ENCODE measurements at places on chromosomes 16 and 17. TPM values are rescaled to one million over a fixed set of nuclear protein-coding genes. Genes with fewer than 3 reads are reported as not detected.

DNA sequence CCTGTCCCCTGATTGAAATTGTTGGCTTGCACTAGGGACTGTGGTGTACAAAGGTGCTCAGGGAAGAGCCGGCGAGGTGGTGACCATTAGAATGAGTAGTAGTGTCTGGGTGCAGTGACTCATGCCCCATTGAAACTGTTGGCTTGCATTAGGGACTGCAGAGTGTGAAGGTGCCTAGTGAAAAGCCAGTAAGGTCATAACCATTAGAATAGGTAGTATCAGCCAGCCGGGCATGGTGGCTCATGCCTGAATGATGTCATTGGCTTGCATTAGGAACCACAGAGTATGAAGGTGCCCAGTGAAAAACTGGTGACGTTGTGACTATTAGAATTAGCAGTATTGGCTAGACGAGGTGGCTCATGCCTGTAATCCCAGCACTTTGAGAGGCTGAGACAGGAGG is 78.9 kb downstream of the ABCC6 start:
- peak; percentile 19 for DNase-seq

The TMEM100 gene
- not detected for total RNA-seq

GRCh38 chr17:28698253-28698941 is 13.3 kb downstream of the PROCA1 start:
- DNase-seq: no peak

The ST6GALNAC2 gene
- total RNA-seq: 0.40 TPM

DNA sequence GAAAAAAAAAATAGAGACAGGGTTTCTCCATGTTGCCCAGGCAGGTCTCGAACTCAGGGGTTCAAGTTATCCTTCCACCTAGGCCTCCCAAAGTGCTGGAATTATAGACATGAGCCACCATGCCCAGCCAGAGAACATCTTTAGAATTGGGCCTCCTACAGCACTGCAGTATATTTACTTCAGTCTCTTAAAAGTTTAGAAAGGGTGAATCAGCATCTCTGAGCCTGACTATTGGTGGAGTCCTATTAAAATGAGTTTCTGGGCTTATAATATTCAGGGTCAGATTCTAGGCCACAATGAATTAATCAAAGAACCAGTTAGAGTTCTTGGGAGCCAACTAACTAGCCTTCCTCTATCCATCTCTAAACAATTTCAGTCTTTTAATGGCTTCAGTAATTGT is 22.8 kb downstream of the TADA2A start:
- DNase-seq: peak; percentile 9

The SALL1 gene
- 9.8 TPM for total RNA-seq

The OR1A1 gene
- not detected for total RNA-seq

DNA sequence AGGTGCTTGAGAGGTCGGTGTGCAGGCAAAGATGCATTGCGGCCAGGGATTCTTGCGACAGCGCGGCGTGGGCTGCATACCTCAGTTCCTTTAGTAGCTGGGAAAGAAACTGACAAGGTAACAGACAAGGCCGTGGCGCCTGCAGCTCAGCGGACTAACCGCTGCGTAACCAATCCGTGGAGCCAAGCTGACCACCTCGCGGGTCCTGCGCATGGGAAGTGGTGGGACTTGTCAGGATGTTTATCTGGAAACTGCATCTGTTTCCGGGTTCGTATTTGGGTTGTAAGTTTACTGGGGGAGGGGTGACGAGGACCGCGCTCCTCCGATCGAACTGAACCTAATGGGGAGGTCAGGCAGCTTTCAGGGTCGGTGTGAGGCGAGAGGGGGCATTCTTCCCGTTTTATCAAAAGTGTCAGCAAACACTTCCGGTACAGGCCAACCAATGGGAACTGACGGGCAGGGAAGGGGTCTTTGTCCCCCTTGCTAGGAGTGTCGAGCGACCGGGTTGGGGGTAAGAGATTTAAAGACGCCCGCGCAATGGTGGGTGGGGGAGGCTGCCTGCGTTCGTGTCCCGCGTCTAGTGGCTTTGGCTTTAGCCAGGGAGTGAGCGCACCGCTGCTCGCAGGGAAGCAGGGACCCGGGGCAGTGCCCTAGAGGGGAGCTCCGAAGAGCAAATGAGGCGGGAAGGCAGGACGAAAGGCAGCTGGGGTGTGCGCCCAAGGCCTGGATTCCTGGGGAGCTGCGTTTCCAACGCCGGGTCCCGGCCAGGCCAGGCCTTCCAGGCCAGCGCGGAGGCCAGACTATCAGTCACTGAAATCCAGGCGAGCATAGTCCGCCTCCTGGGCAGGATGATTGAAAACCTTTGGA is 7.0 kb downstream of the IRX6 start:
- DNase-seq: no peak

The PPM1E gene
- not detected for total RNA-seq

The ABCC6 gene
- total RNA-seq: not detected

The TSNAXIP1 gene
- 0.79 TPM for total RNA-seq

DNA sequence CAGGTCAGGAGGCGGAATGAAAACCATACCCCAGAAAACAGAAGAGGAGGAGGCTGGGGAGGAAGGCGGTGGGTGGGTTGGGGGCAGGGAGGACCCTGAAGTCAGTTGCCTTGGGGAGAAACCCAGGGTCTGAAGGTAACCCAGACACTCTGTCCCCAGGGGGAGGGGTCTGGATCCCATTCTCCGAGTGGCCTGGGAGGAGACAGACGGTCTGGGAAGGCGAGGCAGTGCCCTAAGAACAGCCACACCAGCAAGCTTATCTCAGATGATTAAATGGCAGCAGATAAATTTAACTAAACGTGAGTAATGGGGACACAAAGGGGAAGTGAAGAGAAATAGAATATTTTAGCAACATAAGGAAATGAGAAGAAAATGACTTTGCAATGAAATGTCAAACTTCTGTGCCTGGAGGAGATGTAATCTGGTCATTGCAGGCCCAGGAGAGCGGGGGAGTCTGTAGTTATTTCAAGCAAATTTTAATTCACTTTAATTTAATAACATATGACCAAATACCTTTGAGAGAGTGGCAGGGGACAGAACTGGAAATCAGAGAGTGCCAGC is 21.4 kb upstream of the ZFP90 start:
- DNase-seq: no peak

DNA sequence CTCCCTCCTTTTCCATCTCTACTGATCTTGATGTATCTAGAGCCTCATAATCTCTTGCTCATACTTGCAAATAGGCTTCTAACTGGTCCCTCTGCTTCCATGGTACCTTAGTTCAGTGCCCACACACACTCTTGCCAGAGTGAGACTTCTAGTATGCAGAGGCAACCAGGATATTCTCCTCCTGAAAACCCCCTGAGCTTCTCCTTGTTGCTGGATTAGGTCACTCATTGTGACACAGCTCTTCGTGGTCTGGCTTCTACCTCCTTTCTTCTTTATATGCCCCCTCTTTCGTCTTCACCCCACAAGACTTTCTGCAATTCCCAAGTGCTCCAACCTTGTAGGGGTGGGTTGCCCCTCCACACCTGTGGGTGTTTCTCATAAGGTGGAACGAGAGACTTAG is 2.5 kb upstream of the FAM20A start:
- DNase-seq: no peak

DNA sequence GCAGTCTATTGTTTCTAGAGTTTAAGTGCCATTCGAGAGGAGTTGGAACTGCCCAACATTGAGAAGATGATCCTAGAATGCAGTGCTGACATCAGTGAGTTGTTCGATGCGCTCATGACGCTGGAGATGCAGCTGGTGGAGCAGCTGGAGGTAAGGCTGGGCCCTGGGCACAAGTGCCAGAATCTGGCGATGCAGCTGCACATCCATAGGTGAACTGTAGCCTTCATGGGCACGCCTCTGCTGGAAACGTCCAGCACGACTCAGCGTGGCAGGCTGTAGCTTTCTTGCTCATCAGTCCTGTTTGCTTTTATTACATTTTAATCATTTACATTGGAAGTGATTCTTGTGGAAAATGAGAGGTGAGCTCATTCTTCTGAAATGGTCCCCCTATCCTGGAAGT is 31.7 kb downstream of the DRC3 start:
- no peak for DNase-seq

DNA sequence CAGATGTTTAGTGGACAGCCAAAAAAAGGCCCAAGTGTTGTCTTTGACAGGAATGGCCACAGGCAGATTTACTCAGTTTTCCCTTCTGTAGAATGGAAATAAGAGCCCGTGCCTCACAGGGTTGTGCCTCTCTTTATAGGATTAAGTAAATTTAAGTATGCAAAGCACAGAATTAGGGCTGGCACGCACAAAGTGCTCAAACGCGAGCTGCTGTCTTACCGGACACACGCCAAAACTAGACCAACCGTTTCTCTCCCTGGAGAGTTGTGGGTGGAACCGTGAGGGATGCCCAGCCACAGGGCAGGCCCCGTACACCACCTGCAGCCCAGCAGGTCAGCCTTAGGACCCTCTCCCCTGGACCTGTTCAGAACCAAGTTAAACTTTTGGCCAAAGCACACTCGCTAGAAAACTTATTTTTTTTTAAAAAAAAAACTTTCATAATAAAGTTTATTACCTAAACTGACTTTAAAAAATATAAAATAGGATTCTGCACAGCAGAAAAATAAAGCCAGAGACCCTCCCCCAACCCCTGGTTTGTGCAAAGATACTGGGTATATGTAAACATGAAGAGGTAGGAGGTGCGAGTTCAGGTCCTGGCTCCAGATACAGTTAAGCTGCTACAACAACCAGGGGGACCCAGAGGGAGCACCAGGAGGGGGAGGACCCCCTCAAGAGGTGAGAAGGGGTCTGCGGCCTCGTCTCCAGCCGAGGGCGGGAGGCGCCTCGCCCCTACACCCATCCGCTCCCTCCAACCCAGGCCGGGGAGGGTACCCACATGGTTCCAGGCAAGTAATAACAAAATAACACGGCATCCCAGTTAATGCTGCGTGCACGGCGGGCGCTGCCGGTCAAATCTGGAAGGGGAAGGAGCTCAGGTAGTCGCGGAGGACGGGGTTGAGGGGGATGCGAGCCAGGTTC is 1.8 kb downstream of the SOCS1 start:
- no peak for DNase-seq

GRCh38 chr17:19402171-19402570 is 8.9 kb upstream of the RNF112 start:
- DNase-seq: no peak

DNA sequence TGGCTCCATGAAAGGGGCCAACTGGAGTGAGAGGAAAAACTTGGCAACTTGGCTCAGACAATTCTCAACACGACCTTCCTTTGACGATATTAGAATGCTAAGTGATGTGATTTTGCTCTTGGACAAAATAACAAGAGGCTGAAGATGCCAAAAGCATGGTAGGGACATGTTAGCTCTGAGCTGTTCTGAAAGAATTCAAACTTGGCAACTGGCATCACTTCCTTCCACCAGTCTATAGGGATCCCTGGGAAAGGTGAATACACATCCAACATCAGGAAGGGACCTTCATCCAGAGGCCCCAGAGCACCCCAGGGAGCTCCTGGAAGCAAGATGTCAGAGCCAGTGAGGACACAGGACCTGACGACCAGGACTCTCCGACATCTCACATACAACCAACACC is 4.3 kb downstream of the KRT37 start:
- DNase-seq: no peak

Data from HFFc6 (cell line).